ENCODE measurements at places on chromosomes 12 and 14.

DNA sequence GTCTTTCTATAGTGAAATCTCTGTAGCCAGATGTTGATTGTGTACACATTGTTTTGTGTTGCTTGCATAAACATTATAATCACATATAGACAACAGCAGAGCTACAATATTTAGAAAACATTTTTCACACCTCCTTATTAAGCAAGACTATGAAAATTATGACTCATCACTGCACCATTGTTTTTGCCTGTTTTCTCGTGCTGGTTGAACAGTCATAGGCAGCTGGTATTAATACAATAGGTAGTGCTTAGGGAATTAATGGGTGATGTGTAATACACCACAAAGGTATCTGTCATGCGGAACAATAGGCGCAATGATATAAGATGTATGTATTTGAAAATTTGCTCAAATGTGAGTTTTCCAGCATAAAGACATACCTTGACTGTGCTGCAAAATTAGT, 449.3 kb downstream of the FOXG1 start:
- no peak for DNase-seq

DNA sequence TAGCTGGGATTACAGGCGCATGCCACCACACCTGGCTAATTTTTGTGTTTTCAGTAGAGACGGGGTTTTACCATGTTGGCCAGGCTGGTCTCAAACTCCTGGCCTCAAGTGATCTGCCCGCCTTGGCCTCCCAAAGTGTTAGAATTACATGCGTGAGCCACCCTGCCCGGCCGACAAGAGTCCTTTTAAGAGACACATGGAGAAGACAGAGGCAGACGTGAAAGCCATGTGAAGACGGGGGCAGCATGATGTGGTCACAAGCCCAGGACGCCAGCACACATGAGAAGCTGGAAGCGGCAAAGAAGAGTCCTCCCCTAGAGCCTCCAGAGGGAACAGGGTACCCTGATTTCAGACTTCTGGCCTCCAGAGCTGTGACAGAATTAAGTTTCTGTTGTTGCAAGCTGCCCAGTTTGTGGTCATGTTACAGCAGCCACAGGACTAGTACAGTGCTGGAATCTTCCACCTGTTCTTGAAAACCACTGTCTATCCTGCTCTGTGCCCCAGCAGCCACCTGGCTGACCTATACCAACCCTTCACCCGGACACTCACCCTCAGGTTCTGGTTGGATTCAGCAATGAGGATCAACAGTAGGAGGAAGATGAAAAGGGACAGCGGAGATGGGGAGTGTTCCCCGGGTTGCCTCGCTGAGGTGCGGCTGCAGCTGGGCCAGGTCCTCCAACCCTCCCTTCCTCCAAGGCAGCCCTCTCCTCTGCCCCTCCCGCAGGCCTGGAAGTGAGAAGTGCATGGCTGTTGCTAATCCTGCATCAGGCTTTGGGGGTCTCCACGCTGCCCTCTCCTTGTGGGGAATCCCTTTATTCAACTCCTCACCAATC, 16.9 kb downstream of the VPS37B start:
- DNase-seq, result no peak

DNA sequence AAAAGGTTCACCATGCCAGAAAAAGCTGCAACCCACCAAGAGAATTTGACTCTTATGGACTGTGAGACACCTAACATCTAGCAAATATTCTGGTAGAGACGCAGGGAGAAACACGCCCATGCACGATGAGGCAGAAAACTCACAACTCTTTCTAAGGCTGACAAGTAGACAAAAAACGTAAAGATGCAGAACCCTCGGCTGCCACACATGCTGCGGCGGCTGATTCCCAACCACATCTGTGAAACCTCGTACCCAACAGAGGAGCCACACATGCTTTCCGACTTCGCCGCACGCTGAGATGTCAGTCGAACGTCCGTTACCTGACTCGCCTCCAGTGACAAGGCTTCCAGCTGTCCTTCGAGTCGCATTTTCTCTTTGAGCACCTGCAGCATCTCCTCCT, 21.8 kb downstream of the GOLGA3 start:
- DNase-seq, result no peak

- peak; percentile 85 for DNase-seq
These were observed 13.0 kb upstream of the TPCN1 start for GRCh38 chr12:113208041-113208934.

DNA sequence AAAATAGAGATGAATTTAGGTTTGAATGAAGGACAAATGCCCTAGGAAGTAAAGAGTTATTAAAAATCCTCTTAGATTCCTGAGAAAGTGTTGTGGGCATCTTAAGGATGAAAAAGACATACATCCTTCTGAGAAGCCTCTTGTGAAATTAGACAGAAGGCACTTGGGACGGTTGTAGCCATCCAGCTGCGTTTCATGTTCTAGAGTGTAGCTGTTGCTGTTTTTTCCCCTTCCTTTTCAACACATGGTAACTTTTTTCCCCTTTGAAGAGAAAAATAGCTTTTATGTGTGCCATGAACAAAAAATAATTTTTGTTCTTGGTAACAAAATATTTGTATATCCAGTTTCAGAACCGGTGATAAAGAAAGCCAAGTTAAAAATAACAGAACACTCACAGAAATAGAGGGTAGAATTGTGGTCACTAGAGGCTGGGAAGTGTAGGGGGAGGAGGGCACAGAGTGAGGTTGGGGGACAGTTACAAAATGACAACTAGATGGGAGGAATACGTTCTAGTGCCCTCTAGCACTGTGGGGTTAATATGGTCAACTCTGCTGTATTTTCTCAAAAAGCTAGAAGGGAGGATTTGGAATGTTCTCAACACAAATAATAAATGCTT, 58.4 kb downstream of the PTHLH start:
- no peak for DNase-seq

- DNase-seq, result peak; percentile 3
These were observed 932.3 kb downstream of the DIO2 start for GRCh38 chr14:79278798-79279644.

DNA sequence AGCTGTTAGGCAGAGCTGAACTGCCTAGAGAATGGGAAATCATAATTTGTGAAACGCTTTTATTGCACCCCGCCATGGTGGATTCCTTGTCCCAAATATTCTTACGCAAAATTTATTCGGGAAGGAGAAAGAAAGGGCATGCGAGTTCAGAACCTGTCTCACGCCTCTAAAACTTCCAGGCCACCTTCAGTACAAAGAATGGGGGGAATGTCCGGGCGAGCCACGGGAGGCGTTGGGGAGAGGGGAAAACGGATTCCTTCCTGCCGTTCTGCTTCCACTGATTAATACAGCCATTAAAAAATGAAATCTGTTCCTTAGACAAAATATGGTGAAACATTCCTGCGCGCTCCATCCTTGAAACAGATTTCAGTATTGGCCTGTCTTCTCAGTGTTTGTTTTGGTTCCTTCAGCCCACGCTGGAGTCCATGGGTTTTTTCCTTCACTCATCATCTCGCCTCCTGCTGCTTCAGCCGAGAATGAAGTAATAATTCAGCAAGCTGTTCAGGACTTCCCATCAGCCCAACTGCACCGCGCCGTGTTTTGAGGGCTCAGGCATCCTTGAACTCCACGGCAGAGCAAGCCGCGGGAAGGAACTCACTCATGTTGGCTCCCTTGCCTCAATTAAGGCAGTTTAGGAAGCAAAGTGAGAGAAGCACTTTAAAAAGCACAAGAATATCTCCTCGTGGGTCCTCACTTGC, 47.7 kb upstream of the CDKN3 start:
- no peak for DNase-seq

- DNase-seq, result no peak
These were observed 40.1 kb upstream of the MTERF2 start for GRCh38 chr12:107026806-107027635.

- no peak for DNase-seq
These were observed 326.1 kb downstream of the NAV3 start for GRCh38 chr12:78156751-78157150.

DNA sequence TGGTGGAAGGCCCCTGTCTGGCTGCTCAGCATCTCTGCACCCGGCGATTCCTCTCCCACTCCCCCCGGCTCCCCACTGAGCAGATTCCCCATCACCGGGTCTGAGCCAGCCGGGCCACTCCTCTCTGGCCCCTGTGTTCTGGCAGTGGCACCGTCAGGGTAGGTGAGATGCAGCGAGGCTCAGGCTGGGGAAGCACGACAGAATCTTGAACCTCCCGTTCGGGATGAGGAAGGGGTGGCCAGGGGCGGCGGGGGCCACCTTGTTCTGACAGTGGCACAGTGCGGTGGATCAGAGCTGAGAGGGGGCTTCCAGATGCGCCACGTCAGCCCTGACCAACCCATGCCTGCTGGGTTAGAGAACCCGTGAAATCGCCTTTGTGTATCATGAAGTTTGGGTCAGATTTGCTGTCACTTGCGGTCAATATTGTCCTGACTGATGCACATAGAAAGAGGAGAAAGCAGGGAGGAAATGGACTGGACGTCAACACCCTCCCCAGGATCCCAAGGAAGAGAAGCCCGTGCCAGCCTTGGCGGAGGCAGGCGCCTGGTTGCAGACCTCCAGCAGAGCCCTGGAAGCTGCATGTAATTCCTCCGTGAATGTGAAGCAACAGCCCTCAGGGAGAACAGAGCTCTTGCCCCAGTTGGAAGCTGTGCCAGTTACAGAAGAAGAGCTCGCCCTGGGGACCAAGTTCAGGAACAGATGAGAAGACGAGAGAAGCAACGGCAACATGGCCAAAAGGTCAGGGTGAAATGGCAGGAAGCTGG, 137.1 kb upstream of the SFSWAP start:
- no peak for DNase-seq

DNA sequence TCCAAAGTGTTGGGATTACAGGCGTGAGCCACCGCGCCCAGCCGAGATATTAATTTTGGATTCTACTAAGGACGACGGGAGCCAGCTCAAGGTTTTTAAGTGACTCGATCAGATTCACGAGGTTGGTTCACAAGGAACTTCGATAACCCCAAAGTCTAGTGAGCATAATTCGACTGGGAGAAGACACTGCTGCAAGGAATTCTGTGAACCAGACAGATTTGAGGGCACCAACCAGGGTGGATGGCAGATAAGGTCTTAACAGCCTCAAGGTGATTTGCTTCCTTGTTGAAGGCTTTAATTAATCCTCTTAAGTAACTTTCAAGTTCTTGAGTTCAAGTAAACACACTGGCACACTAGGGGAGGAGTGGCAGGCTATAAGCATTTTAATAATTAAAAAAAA, 1.1 kb upstream of the KLHDC2 start:
- no peak for DNase-seq

GRCh38 chr14:79186523-79186922, 1016.4 kb downstream of the NRXN3 start:
- DNase-seq, result no peak

DNA sequence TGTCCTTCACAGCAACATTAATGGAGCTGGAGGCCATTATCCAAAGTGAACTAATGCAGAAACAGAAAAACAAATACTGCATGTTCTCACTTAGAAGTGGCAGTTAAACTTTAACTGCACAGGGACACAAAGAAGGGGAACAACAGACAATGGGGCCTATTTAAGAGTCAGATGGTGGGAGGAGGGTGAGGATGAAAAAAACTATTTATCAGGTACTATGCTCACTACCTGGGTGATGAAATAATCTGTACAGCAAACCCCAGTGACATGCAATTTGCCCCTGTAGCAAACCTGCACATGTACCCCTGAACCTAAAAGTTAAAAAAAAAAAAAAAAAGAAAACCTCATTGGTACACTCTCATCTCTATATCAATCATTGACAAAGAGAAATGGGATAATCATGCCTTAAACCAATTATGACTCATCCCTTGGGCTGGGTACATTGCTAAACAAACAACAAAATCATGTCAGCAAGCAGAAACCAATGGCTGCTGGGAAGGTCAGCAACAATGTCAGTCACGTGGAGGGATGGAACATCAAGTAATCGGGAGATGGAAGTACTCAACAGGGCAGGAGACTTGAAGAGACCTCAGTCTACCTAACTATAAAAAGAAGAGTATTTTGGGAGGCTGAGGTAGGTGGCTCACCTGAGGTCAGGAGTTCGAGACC, 479.2 kb downstream of the RMST start:
- no peak for DNase-seq

DNA sequence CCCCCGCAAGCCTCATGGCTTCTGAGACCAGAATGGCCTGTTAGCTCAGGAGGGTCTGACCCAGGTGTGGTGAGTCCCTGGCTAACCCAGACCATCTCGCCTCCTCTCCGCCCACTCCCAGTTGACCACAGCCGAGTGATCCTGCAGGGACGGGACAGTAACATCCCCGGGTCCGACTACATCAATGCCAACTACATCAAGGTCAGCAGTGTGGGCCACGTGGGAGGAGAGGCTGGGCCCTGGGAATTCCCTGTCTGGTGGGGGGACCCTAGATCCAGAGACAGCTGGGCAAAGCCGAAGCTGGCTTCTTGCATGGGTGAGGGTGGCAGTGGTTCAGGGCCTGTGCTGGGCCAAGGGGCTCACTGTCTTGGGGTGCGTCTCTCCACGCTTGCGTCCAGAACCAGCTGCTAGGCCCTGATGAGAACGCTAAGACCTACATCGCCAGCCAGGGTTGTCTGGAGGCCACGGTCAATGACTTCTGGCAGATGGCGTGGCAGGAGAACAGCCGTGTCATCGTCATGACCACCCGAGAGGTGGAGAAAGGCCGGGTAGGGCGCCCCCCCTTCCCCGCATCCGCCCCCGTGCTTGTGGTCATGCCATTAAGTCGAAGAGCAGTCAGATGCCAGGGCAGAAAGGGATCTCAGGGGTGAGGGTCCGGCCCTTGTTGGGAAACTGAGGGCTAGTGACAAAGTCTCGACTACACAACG, 5.0 kb downstream of the PTPN6 start:
- no peak for DNase-seq

GRCh38 chr14:90743425-90743824, 72.8 kb downstream of the TTC7B start:
- DNase-seq, result no peak

GRCh38 chr12:66456612-66457011, 154.3 kb downstream of the HELB start:
- DNase-seq, result no peak

- DNase-seq, result no peak
These were observed 7.0 kb upstream of the SERPINA1 start for GRCh38 chr14:94395282-94395887.

- DNase-seq, result peak; percentile 42
These were observed 678.2 kb downstream of the NRXN3 start for GRCh38 chr14:78848234-78848820.

- DNase-seq, result no peak
These were observed 10.8 kb upstream of the KLHL42 start for GRCh38 chr12:27769142-27769673.

GRCh38 chr12:46661110-46661845, 164.5 kb downstream of the SLC38A4 start:
- peak; percentile 37 for DNase-seq

DNA sequence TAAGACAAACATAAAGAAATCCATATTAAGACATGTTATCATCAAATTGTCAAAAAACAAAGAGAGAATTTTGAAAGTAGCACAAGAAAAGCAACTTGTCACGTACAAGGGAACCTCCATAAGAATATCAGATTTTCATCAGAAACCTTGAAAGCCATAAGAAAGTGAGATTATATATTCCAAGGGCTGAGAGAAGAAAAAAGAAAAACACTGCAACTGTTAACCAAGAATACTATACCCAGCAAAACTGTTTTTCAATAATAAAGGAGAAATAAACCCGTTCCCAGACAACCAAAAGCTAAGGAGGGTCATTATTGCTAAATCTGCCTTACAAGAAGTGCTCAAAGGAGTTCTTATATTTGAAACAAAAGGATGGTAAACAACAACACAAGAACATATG, 94.7 kb upstream of the TSPAN8 start:
- no peak for DNase-seq
